ENCODE measurements at places on chromosomes 2 and 18.

DNA sequence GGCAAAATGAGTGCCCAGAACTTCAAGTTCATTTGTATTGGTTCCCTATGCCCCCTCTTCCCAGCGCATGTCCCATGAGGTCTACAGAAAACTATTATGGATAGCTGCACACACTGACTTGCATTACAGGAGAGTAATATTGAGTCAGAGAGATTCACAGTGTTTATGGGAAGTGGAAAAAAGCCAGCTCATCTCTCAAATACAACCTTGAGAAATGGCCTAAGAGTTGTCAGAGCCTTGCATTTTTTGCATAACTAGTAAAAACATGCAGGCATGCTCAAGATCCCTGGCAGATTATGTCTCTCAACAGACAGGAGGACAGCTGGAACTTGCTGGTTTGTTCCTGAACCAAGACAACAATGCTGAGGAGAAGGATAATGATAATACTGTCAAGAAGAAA lies 1292.8 kb downstream of the DSC3 start:
- no peak for DNase-seq

- no peak for DNase-seq
Observed at GRCh38 chr2:24914713-24915112, 5.3 kb downstream of the ADCY3 start.

- no peak for DNase-seq
Observed at GRCh38 chr2:133306236-133306635, 262.0 kb downstream of the NCKAP5 start.

DNA sequence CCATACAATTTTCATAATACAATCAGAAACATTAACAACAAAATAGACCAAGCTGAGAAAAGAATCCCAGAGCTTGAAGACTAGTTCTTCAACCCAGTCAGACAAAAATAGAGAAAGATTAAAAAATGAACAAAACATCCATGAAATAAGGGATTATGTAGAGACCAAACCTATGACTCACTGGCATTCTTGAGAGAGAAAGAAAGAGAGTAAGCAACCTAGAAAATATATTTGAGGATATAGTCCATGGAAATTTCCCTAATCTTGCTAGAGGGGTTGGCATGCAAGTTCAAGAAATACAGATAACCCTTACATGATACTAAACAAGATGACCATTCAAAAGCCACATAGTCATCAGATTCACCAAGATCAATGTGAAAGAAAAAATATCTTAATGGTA lies 281.7 kb downstream of the CCDC85A start:
- DNase-seq, result no peak

- DNase-seq, result no peak
Observed at GRCh38 chr2:187545238-187545751, 8.9 kb downstream of the TFPI start.

Data from brain microvascular endothelial cell (primary cell).